ENCODE measurements at places on chromosomes 3 and 15. TPM values are rescaled to one million over a fixed set of nuclear protein-coding genes. Genes with fewer than 3 reads are reported as not detected.

Gene PROK2
- polyA plus RNA-seq = not detected

Gene SPSB4
- polyA plus RNA-seq = 15.8 TPM

Gene GNB4
- polyA plus RNA-seq = 27.7 TPM

Gene COLQ
- 4.0 TPM for polyA plus RNA-seq

Gene HIGD1A
- polyA plus RNA-seq = 159 TPM

Gene COL6A5
- 0.04 TPM for polyA plus RNA-seq

Gene SLC6A20
- 0.33 TPM for polyA plus RNA-seq

Gene REC114
- 0.30 TPM for polyA plus RNA-seq

Gene LOXL1
- 77.1 TPM for polyA plus RNA-seq

Gene CKMT1B
- polyA plus RNA-seq = 3.8 TPM

Gene TRPC1
- polyA plus RNA-seq = 8.7 TPM

Gene ZIC4
- polyA plus RNA-seq = not detected

Gene FAM174B
- polyA plus RNA-seq = 31.8 TPM

Gene CCR4
- polyA plus RNA-seq = 0.27 TPM

Gene RTP1
- not detected for polyA plus RNA-seq

Gene RASL12
- 5.7 TPM for polyA plus RNA-seq

Gene EXOG
- 12.2 TPM for polyA plus RNA-seq

Gene TRIM42
- not detected for polyA plus RNA-seq
